ENCODE measurements at places on chromosomes 11 and 22. TPM values are rescaled to one million over a fixed set of nuclear protein-coding genes. Genes with fewer than 3 reads are reported as not detected.

OR51I1 gene
- not detected for total RNA-seq

SLC37A4 gene
- 10.3 TPM for total RNA-seq

OR8K3 gene
- not detected for total RNA-seq

PKP3 gene
- 0.56 TPM for total RNA-seq

MRPL17 gene
- 61.2 TPM for total RNA-seq

PANX3 gene
- total RNA-seq = not detected

OR5P2 gene
- total RNA-seq = not detected

PHETA2 gene
- total RNA-seq = 27.2 TPM

ZDHHC5 gene
- 47.3 TPM for total RNA-seq

C11orf87 gene
- total RNA-seq = 1.9 TPM

MCHR1 gene
- 3.7 TPM for total RNA-seq

CBLIF gene
- total RNA-seq = not detected

MPST gene
- 45.9 TPM for total RNA-seq

SYTL2 gene
- total RNA-seq = 28.9 TPM

All from smooth muscle cell of the pulmonary artery (primary cell).